Activated CD4-positive, alpha-beta T cell treated with anti-CD3 and anti-CD28 coated beads for 4 hours (primary cell): ENCODE measurements at places on chromosomes 3 and 15.

- no peak for DNase-seq
These were observed 25.1 kb downstream of the TFDP2 start for GRCh38 chr3:142124243-142124642.

DNA sequence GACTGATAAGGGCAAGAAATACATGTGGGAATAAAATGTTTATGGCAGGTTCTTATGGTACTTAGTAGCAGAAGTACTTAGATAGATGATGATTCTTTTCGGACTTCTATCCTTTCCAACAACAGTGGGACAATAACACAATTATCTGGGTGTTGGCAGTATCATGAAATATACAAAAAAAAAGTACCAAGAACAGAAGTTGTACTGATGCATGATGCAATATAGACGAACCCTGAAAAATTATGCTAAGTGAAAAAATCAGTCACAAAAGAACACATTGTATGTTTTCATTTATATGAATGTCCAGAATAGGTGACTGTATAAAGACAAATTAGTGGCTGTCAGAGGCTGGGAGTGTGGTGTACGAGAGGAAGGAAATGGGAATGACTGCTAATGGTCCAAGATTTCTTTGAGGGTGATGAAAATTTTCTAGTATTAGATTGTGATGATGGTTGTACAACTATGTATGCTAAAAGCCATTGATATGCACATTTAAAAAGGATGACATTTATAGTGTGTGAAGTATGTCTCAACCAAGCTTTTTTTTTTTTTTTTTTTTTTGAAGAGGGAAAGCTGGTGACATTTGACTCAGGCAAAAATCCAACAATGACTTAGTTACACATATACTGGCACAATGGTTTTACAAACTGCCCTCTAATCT is 20.0 kb downstream of the PDE12 start:
- DNase-seq: no peak

GRCh38 chr15:89340573-89340972 is 5.9 kb upstream of the POLG start:
- no peak for DNase-seq

DNA sequence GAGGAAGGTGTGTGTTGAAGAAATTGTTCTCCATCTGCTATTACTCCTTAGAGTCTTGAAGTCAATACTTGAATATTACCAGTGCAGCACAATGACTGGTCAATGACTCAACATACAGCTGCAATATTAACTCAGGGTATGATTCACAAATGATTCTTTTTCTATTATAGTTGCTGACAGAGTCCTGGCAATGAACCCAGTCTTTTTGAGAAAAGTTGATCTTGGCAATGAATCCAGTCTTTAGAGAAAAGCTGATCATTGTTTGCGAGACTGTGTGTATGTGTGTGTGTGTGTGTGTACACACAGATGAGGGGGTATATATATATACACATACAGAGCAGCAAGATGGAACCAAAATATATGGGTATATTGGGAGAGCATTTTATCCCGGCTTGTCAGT is 315.1 kb downstream of the ZNF385D start:
- DNase-seq: no peak

- no peak for DNase-seq
These were observed 43.9 kb upstream of the BHLHE40 start for GRCh38 chr3:4935347-4935746.

GRCh38 chr15:51277101-51277500 is 61.3 kb downstream of the CYP19A1 start:
- no peak for DNase-seq

DNA sequence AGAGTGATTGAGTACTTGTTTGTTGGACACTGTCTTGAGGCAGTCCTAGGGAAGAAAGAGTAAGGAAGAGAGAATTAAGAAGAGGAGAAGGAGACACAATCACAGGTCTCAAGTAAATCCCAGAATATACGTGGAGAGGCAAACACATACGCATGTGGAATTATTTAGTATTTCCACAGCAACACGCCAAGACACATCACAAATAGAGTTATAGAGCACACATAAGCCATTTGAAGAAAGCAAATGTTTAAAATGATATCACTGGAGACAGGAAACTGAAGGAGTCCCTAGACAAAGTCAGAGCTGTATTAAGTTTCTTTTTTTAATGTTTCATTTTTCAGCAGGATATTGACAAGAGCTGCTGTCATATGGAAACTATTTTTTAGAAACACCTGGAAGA is 206.1 kb upstream of the LRIG1 start:
- no peak for DNase-seq

- DNase-seq: no peak
These were observed 123.3 kb downstream of the ALCAM start for GRCh38 chr3:105490045-105490444.

GRCh38 chr3:73432023-73432705 is 192.6 kb downstream of the PDZRN3 start:
- DNase-seq: no peak

GRCh38 chr15:35244227-35244626 is 159.1 kb upstream of the NANOGP8 start:
- DNase-seq: no peak

GRCh38 chr15:43251871-43252250 is 14.9 kb downstream of the TGM5 start:
- no peak for DNase-seq

GRCh38 chr15:88470625-88471372 is 3.3 kb downstream of the MRPS11 start:
- no peak for DNase-seq

- peak; percentile 17 for DNase-seq
These were observed 329.7 kb downstream of the RORA start for GRCh38 chr15:60899322-60899966.
